Activated CD8-positive, alpha-beta memory T cell treated with anti-CD3 and anti-CD28 coated beads, Interleukin-2, amount 10 ng/mL, durations not matched to agents 7 days and 5 days (primary cell): ENCODE measurements at places on chromosomes 7 and 10. TPM values are rescaled to one million over a fixed set of nuclear protein-coding genes. Genes with fewer than 3 reads are reported as not detected.

TRIL gene
- total RNA-seq = 0.05 TPM

KIF11 gene
- 79.6 TPM for total RNA-seq

STK32C gene
- 11.6 TPM for total RNA-seq

GRCh38 chr10:117801691-117802090 lies 245.1 kb downstream of the RAB11FIP2 start:
- no peak for DNase-seq

GRCh38 chr7:29588900-29589696 lies 25.5 kb downstream of the PRR15 start:
- DNase-seq = peak; percentile 64

GRCh38 chr7:19871102-19871501 lies 97.7 kb upstream of the TMEM196 start:
- no peak for DNase-seq

GRCh38 chr10:127953876-127954275 lies 47.0 kb downstream of the PTPRE start:
- DNase-seq = no peak

DNA sequence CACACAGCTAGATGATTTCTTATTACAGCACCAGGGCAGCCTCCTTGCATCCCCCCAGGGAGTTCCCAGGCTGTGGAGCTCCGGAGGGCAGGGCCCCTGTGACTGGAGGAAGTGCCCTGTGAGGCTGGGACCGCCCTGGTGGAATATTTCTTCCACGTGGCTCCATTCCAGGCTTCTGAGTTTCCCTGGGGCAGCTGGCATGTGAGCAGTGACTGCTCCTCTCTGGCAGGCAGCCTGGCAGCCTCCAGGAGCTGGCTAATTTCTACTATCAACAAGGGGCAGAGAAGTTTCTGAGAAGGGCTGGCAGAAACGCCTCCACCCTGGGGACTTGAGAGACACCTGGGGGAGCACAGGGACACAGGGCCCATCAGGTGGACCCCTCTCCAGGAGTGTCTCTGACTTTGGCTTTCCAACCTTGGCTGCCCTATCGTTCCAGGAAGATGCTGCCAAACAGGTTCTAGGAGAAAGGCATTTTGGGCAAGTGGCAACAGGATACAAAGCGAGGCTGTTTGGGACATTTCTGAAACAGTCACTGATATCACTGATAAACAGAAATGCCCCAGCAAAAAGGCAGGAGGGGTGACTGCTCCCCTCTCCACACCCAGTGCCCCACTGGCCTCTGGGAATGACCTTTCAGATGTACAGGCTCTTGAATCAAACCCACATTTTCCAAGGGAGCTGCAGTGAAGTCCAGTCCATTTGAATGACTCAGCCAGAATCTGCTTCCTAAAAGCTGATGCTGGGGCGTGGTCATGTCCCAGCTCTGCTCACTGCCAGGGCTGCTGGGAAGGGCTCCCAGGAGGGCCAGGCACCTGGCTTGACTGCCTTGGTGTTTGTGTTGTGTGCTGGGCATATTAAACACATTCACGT lies 16.1 kb downstream of the MYOF start:
- no peak for DNase-seq
